ENCODE measurements at places on chromosomes 11 and 22.

DNA sequence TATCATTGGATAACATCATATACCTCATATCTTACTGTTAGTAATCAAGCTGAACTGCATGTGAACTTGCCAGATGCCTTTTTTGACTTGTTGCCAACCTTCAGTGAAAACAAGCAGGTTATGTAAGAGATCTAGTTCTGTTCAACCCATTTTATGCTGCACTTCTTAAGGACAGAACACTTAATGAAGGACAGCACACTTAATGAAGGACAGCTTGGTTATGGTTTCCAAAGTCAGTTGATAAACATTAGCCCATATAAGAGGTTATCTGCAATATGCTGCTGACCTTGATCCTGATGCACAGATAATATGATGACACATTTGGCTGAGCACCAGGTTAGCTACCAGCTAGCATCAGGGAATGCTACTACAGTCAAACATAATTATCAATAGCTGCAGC is 358.7 kb upstream of the PDGFD start:
- DNase-seq, result no peak

- no peak for DNase-seq
Observed at GRCh38 chr11:41720761-41721160, 261.3 kb upstream of the LRRC4C start.

GRCh38 chr11:105027678-105028077 is 4.7 kb upstream of the CASP5 start:
- DNase-seq, result no peak

DNA sequence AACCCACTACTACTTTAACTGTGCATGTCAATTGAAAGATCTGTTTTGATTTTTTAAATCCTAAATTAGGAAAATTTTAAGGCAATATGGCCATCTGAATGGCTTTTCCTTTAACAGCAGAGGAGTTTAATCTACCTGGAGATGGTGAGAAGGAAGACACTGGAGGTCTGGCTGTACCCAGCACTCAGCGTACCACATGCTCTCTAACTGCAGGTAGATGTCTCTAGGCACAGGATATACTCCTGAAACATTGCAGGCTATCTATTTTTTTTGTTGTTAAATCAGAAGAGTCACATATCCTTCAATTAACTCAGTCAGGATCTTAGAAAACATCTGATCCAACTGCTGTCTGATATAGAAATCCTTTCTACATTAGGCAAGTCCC is 17.3 kb upstream of the CASTOR1 start:
- DNase-seq, result no peak

DNA sequence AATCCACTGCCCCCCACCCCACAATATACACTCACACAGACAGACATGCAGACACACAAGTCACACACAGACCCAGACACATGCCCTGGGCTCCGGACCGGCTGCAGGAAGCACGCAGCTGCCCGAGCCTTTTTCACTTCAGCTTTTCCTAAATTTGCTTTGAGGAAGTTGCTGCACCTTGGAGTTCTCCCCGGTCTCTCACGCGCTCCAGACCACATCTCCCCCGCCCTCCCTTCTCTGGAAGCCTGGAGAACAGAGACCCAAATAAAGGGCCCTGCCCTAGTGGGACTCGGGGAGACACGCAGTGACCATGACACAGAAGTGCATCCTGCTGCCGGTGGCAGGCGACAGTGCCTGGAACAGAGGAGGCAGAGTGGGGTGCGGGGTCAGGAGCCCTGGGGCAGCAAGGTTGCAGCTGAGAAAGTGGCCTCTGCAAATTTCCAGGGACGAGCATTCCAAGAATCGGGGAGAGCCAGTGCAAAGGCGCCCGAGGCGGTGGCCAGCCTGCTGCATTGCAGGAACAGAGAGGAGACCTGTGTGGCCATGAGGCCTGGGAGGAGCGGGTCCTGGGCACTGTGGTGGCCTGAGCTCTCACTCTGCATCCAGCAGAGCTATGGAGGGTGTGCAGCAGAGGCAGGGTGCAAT is 19.1 kb downstream of the RPL3 start:
- DNase-seq, result peak; percentile 43

DNA sequence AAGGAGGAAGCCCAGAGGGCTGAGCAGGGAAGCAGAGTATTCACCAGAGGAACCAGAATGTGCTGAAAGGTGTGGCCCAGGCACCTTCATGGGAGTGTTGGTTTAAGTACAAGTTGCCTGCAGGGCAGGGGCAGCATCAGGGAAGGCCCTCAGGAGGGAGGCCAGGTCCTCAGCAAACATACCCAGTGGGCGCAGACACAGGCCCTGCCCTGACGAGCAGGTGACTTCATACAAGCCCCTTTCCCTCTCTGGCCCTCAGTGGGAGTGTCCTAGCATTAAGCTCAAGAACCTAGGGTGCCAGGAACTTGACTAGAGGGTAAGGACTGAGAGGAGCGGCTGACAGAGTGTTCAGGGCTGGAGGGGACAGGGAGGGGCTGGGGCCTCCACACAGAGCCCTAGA is 7.5 kb upstream of the CASTOR1 start:
- no peak for DNase-seq

- no peak for DNase-seq
Observed at GRCh38 chr11:57278721-57279095, 41.7 kb upstream of the APLNR start.

DNA sequence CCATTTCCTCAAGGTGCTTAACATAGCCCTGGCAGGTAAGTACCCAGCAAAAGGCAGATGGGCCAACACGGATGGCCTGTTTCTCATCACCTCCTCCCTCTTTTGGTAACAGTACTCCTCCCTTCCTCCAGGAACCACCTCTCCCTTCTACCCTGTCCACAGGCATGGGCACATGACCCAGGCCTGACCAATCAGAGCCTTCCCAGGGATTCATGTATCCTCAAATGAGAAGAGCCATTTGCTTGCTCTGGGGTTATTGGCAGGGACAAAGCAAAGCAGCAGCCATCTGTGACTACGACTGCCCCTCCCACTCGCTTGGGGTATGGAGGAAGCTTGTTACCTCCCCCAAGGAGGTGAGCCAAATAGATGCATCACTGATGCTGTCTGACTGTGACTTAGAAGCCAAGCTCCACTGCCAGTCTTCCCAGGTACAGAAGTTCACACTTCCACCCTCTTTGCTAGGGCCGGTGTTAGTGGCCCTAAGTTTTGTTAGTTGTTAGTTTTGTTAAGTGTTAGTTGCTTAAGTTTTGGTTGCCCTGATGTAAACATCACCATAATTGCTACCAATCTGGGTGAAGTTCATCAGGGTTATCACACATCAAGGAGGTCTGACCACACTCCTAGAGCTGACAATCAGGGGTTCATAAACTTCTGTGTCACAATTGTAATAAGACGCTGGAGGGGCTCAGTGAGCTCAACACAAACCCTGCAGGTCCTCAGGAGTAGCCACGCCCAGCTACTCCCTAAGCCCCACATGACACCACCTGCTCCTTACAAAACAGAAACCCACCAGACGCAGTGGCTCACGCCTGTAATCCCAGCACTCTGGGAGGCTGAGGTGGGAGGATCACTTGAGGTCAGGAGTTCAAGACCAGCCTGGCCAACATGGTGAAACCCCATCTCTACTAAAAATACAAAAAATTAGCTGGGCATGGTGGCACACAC is 57.3 kb downstream of the ARFGAP3 start:
- DNase-seq, result no peak
